ENCODE measurements at places on chromosomes 6 and 20.

GRCh38 chr6:149919834-149920225 lies 3.1 kb downstream of the RAET1G start:
- H3K27ac ChIP-seq = no peak overlapping the region
- no peaks in the 10 kb centered on the region for H3K4me1 ChIP-seq
- H3K4me3 ChIP-seq = no peak overlapping the region
- H3K27me3 ChIP-seq = no peaks in the 10 kb centered on the region

DNA sequence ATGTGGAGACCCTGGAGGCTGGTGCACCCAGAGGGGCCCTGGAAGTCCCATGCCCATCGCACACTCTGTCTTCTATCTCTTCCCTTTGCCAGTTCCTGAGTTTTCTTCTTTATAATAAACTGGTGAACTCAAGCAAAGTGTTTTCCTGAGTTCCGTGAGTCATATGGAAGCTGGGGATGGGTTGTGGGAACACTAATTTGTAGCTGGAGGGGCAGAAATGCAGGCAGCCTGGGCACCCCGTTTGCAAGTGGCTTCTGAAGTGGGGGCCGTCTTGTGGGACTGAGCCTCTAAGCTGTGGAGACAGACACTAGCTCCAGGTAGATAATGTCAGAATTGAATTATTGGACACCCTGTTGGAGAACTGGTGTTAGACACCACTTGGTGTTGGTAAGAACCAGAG lies 3.2 kb upstream of the PPP1R3G start:
- no peak overlapping the region for H3K4me3 ChIP-seq
- no peak overlapping the region for H3K27ac ChIP-seq
- no peaks in the 10 kb centered on the region for H3K27me3 ChIP-seq
- DNase-seq = no peak
- H3K4me1 ChIP-seq = no peaks in the 10 kb centered on the region

DNA sequence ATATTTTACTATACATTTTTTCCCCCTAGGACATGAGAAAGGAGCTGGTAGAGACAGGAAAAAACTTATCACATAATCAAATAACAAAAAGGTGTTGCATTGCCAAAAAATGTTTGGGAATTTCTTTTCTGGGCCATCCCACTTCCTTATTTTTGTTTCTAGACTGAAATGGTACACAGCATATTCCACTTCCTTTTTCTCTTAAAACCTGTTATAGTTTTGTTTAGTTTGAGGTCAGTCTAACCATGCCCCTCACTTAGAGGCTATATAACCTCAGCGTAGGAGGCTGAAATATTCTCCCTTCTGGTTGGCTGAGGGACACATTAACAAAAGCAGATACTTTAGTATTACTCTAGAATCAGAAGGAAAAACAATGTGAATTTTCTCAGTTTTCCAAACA lies 323.9 kb downstream of the GJA1 start:
- H3K27me3 ChIP-seq = no peaks in the 10 kb centered on the region
- peaks cover 2% of the 10 kb centered on the region for H3K4me1 ChIP-seq
- no peak overlapping the region for H3K4me3 ChIP-seq
- no peak overlapping the region for H3K27ac ChIP-seq
- no peak for DNase-seq

DNA sequence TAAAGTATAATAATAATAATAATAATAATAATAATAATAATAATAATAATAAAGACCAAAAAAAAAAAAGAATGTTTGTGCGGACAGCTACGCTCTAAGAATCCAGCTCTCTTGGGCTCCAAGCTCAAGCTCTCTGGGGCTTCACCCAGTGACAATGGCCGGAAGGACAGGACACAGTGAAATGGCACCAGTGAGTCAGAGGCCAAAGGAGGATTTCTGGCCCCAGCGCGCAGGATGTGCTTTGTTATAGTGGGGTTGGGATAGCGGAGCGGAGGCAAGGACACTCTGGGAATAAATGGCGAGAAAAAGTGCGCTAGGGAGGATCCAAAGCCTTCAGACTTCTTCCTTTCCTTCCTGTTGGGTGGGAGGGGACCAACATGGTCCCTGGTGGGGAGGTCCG lies 38.2 kb downstream of the HLA-A start:
- H3K4me1 ChIP-seq = no peaks in the 10 kb centered on the region
- no peaks in the 10 kb centered on the region for H3K27me3 ChIP-seq
- no peak overlapping the region for H3K4me3 ChIP-seq
- DNase-seq = no peak

DNA sequence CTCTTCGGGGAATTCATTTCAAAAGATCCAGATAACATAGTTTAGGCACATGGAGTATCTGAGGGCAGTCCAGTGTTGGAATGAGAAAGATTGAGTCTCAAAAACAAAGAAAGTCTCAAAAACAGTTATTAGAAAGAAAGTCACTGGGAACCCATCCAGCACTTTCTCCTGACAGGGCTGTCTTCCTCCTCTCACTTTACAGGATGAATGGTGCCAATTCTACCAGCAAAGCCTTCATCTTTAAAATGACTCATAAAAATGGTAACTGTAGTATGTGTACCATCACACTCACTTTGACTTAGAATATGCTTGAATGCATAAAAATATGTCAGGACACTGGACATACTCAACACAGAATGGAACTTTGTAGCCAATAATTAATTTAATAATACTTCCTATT lies 71.3 kb downstream of the SLC22A3 start:
- DNase-seq = no peak
- H3K27ac ChIP-seq = no peak overlapping the region
- H3K36me3 ChIP-seq = peaks cover 3% of the 10 kb centered on the region
- no peaks in the 10 kb centered on the region for H3K27me3 ChIP-seq
- H3K4me1 ChIP-seq = peaks cover 2% of the 10 kb centered on the region

GRCh38 chr20:41382791-41383305 lies 16.2 kb upstream of the EMILIN3 start:
- no peak overlapping the region for H3K4me3 ChIP-seq
- H3K27ac ChIP-seq = no peak overlapping the region
- DNase-seq = peak; percentile 25
- H3K27me3 ChIP-seq = no peaks in the 10 kb centered on the region

DNA sequence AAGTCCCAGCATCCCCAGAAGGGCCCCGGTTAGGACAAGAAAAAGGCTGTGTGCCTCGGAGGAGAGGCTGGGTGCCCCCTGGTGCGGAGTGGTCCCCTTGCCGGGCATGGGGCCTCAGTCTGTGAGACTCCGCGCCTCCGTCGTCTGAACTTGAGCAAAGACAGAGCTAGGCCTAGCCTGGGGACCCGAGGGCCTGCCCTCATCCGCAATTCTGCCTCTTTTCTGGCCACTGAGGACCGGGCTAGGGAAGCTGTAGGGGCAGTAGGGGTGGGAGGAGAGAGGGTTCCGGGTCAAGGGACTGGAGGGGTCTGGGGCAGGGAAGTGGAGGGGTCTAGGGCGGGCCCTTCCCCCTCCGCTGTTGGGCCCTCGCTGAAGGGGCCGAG lies 550 bp upstream of the HSPA12B start:
- H3K4me1 ChIP-seq = no peaks in the 10 kb centered on the region
- no peaks in the 10 kb centered on the region for H3K27me3 ChIP-seq
- no peak overlapping the region for H3K4me3 ChIP-seq
- DNase-seq = no peak
- H3K27ac ChIP-seq = no peak overlapping the region

DNA sequence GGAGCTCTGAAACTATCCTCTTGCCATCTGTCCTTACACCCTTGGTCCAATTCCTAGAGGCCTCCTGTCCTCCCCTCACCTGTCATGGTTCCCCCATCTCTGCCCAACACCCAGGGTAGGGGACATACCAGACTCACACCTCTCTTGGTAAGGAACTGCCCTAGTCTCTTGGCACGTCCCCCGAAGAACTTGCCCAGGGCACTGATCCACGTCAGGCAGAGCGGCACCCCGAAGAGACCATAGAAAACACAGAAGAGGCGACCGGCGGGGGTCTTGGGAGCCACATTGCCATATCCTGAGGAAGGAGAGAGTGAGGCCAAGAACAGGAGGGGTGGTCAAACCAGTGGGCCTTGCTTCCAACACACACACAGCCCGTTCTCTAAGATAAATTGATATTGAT lies 34.8 kb downstream of the KCNK5 start:
- H3K4me1 ChIP-seq = no peaks in the 10 kb centered on the region
- H3K27ac ChIP-seq = no peak overlapping the region
- H3K36me3 ChIP-seq = no peaks in the 10 kb centered on the region
- DNase-seq = peak; percentile 44

DNA sequence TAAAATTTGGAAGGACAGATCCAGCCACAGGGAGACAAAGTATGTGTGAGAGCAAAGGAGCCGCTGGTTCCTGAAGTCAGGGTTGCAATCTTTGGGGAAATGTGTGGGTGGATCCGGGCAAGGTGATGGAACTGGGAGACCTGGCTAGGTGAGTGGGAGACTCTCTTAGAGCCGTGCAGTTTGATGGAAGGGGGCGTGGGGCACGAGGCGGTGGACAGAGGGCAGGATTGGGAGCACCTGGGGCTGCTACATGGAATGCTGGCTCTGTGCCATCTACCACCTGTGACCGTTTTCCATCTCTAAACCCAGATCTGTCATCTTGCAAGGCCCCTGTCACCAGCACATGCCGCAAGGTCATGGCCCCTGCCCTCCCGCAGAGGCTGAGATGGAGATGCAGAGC lies 268.4 kb downstream of the SMOC2 start:
- no peak overlapping the region for H3K4me3 ChIP-seq
- no peaks in the 10 kb centered on the region for H3K4me1 ChIP-seq
- peak; percentile 50 for DNase-seq
- no peaks in the 10 kb centered on the region for H3K36me3 ChIP-seq

- DNase-seq = no peak
- H3K36me3 ChIP-seq = no peaks in the 10 kb centered on the region
- H3K27me3 ChIP-seq = no peaks in the 10 kb centered on the region
- H3K4me3 ChIP-seq = no peak overlapping the region
- H3K4me1 ChIP-seq = no peaks in the 10 kb centered on the region
Observed at GRCh38 chr6:135798751-135799515, 52.6 kb upstream of the PDE7B start.

- no peaks in the 10 kb centered on the region for H3K27me3 ChIP-seq
- DNase-seq = no peak
- no peak within 1 kb of the TSS for H3K27ac ChIP-seq
- H3K4me3 ChIP-seq = no peak within 1 kb of the TSS
- no peaks in the 10 kb centered on the region for H3K36me3 ChIP-seq
- no peaks in the 10 kb centered on the region for H3K4me1 ChIP-seq
Observed at GRCh38 chr6:49636713-49637349, at the start of gene RHAG. TSS of gene RHAG (minus strand) at chr6:49636839. CDS start at chr6:49636812, 27 bp downstream.

- no peak overlapping the region for H3K4me3 ChIP-seq
- DNase-seq = no peak
- H3K36me3 ChIP-seq = no peaks in the 10 kb centered on the region
- no peak overlapping the region for H3K27ac ChIP-seq
Observed at GRCh38 chr6:161261325-161261724, 12.5 kb downstream of the AGPAT4 start.

GRCh38 chr6:132348231-132348630 lies 53.0 kb downstream of the MOXD1 start:
- H3K4me1 ChIP-seq = no peaks in the 10 kb centered on the region
- no peak overlapping the region for H3K27ac ChIP-seq
- H3K27me3 ChIP-seq = no peaks in the 10 kb centered on the region

DNA sequence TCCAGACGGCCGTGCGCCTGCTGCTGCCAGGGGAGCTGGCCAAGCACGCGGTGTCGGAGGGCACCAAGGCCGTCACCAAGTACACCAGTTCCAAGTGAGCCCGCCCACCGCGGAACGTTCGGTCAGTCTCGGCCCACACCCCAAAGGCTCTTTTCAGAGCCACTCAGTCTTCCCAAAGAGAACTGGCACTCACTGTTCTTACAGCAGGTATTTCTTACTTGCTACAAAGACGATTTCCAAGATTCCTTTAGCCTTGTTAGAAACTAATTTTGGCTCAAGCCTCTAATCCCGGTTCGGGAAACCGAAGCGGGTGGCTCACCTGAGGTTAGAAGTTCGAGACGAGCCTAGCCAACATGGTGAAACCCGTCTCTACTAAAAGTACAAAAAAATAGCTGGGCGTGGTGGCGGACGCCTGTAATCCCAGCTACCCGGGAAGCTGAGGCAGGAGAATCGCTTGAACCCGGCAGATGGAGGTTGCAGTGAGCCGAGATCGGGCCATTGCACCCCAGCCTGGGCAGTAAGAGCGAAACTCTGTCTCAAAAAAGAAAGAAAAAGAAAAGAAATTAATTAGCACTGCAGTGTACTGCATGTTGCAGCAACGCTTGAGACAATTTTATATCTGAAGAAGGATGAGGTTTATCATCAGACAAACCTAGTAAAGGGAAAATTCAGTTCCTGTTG lies 73.1 kb downstream of the OR2B2 start:
- H3K36me3 ChIP-seq = no peaks in the 10 kb centered on the region
- peak overlapping the region; percentile 97 for H3K27ac ChIP-seq
- no peaks in the 10 kb centered on the region for H3K27me3 ChIP-seq
- peak overlapping the region; percentile 82 for H3K4me3 ChIP-seq
- no peak for DNase-seq

GRCh38 chr20:18839507-18840247 lies 26.1 kb downstream of the SCP2D1 start:
- no peaks in the 10 kb centered on the region for H3K36me3 ChIP-seq

DNA sequence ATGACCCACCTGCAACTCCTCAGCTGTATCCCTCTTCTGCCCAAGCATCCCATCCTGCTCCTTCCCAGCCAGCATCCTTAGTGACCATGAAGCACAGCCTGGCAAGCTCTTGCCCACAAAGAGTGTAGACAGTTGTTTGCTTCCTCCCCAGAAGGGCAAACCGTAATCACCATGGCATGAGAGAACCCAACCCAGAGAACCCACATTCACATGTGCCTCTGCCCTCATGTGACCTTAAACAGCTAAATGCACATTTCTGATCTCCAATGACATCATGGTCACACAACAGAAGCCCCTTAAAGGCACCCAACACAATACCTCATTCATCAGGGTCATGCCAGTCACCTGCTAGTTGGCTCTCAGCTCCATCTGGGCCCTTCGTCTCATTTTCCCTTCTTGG lies 162.8 kb upstream of the CDYL start:
- no peak overlapping the region for H3K27ac ChIP-seq
- H3K36me3 ChIP-seq = no peaks in the 10 kb centered on the region
- H3K27me3 ChIP-seq = no peaks in the 10 kb centered on the region
- H3K4me3 ChIP-seq = no peak overlapping the region
- no peak for DNase-seq

- no peak overlapping the region for H3K27ac ChIP-seq
- no peak for DNase-seq
- no peaks in the 10 kb centered on the region for H3K27me3 ChIP-seq
- no peak overlapping the region for H3K4me3 ChIP-seq
- peaks cover 1% of the 10 kb centered on the region for H3K36me3 ChIP-seq
Observed at GRCh38 chr6:8441452-8441851, 6.1 kb upstream of the SLC35B3 start.

- DNase-seq = no peak
- no peaks in the 10 kb centered on the region for H3K36me3 ChIP-seq
- no peaks in the 10 kb centered on the region for H3K4me1 ChIP-seq
- no peaks in the 10 kb centered on the region for H3K27me3 ChIP-seq
Observed at GRCh38 chr6:135673501-135674309, 176.2 kb upstream of the AHI1 start.

GRCh38 chr6:122202576-122203137 lies 196.8 kb upstream of the HSF2 start:
- H3K4me3 ChIP-seq = no peak overlapping the region
- H3K4me1 ChIP-seq = no peaks in the 10 kb centered on the region
- no peaks in the 10 kb centered on the region for H3K36me3 ChIP-seq
- no peaks in the 10 kb centered on the region for H3K27me3 ChIP-seq
- no peak overlapping the region for H3K27ac ChIP-seq

All from aorta (tissue), 5 donors.